ENCODE measurements at places on chromosomes 1 and 21. TPM values are rescaled to one million over a fixed set of nuclear protein-coding genes. Genes with fewer than 3 reads are reported as not detected.
A peak's percentile ranks its signal among the peaks of the same experiment; 100 is the strongest.

The GSTM1 gene
- total RNA-seq, result not detected

The LCE6A gene
- not detected for total RNA-seq

The RPE65 gene
- total RNA-seq, result not detected

The RIPPLY3 gene
- under 0.01 TPM for total RNA-seq

The MSH4 gene
- 0.43 TPM for total RNA-seq

The CLDN17 gene
- not detected for total RNA-seq

The PIGR gene
- total RNA-seq, result not detected

The PTAFR gene
- total RNA-seq, result under 0.01 TPM

The SPATA21 gene
- not detected for total RNA-seq

The MAP1LC3C gene
- total RNA-seq, result under 0.01 TPM

The GJC2 gene
- total RNA-seq, result 3.9 TPM

The ANKRD34A gene
- total RNA-seq, result 1.6 TPM

The PTPN7 gene
- not detected for total RNA-seq

DNA sequence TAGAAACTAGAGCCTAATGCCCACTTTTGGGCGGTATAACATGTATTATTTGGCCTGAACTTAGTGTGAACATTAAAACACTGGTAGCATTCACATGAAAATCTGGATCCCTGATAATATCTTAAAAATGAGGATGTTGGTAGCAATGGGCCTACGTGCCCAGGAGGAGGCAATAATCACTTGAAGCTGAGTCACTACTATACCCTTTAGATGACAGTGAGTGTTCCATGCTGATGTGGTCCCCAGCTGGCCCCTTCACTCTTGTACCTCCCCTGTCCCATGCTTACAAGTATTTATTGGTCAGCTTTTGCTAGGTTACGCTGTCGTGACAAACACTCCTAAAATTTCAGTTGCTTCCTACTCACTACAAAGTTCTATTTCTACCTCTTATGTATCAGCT, 23.0 kb upstream of the POU2F1 start:
- DNase-seq, result no peak

GRCh38 chr21:33069994-33070743, at the start of gene OLIG1:
OLIG1 (plus strand) TSS chr21:33070141; CDS start chr21:33070247, 106 bp downstream.
- DNase-seq, result peak; percentile 4

DNA sequence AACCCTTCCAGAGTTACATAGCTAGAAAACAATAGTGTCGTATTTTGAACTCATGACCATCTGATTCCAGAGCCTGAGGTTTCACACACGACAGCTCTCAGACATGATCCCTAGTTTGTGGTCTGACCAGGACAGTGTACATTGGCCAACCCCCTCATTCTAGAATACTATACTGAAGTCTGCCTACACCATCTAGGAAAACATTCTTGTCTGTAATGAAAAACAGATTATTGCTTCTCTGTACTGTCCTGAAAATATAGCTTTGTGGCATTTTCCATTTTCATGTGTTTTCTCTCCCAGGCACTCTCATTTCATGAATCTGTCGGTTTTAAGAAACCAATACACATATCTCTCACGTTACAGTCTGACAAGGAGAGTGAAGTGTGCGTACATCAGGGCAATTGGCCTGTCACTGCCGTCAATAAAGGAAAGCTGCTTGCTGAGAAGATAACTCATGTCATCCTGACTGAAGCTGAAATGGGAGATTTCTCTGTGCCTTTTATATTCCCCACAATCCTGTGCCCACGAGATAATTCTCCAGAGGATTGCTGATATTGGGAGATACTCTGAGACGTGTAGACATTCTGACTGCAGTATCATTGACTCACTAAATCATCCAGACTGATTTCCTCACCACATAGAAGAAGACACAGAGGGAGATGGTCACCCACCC, 585.6 kb downstream of the PLPP3 start:
- no peak for DNase-seq

DNA sequence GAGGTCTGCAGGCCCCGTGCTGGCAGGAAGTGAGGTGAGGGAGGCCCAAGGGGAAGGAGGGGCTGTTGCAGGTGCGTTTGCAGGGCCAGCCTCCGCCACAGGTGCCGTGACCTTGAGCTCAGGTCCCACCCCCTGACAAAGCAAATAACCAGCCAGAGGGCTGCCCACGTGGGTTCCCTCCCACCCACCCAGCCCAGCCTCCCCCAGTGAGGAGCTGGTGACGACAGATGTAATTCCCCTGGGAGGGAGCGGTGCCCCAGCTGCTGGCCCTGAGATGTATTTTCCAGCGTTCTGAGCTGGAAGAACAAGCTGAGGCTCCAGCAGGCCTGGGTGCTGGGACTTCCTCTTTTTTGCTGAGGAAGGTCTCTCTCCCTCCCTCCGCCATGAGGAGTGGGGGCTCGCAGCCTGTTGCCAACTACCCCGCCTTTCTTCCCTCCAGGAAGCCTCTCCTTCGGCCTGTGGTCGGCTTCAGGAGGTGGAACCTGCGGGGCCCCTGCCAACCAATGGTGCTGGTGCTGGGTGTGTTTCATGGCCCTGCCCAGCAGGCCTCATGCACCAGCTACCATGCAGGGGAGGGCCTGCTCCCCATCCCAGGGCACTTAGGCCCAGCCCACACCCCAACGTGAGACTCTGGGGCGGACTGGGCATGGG, 153.2 kb downstream of the PRDM16 start:
- no peak for DNase-seq

DNA sequence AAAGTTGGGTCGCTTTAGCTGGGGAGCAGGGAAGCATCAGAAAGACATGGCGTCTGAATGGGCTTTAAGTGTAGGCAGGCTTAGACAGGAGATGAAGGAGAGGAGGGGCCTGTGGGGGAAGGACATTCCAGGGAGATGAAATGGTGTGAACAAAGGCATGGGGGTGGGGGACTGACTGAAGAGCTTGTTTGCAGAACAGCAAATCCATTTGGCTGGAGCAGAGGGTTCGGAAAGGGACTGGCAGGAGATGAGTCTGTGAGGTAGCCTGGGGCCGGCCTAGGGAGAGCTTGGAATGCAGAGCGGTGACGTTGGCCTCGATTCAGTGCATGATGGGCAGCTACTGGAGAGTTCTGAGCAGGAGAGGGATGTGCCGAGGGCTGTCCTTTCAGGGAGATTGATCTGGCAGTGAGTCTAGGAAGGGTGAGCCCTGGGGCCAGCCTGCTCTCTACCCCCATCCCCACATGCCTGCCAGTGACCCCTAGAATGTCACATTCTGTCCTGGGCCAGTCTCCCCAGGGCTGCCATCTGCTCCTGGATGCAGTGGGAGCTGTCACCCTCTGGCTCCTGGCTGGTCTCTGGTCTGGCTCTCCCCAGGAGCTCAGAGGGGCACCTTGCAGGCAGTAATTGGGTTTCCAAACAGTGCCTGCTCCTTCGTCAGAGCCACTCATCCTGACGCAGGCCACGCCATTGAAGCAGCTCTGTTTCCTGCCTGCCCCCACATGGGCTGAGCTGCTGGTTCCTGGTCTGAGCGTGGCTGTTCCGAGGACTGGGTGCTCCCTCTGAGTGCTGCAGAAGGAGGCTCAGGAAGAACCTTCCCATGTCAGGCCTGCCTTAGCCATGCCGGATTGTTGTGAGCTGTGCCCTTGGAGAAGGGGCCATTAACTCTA, 22.3 kb upstream of the TMEM222 start:
- peak; percentile 97 for DNase-seq

- no peak for DNase-seq
These were observed 54.7 kb upstream of the ABCG1 start for GRCh38 chr21:42164064-42164789.

GRCh38 chr1:165234149-165234548, 122.4 kb downstream of the LMX1A start:
- no peak for DNase-seq

DNA sequence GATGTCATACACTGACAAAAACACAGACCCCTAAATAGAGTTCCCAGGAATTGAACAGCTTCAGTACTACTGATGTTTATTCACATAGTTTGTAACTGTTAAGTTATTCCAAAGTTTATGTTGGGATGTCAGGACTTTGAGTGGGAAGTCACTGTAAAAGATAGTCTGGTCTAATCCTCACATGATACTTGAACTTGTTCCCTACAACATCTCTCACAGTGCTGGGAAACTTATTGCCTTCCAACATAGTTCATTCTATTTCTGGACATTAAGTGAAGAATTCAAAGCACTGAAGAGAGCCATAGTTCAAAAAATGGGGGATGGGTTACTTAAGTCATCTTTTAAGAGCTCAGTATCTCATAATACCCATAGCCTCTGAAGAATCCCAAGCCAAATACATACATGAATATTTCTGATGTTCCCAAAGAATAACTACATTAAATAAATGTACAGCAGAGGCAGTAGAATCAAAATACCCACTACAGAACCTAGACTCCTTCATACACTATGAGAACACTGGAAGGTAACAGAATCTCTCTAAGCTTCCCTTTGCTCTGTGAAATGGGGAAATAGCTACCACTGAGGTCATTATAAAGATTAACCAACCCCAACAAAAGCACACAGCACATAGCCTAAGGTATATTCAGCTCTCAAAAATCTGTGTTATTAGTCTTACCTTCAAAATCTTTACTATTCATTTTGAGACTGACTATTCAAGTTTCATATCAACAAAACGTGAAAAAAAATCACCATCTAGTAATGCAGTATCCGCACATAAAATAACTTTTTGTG, 81.4 kb downstream of the ESRRG start:
- DNase-seq, result no peak

DNA sequence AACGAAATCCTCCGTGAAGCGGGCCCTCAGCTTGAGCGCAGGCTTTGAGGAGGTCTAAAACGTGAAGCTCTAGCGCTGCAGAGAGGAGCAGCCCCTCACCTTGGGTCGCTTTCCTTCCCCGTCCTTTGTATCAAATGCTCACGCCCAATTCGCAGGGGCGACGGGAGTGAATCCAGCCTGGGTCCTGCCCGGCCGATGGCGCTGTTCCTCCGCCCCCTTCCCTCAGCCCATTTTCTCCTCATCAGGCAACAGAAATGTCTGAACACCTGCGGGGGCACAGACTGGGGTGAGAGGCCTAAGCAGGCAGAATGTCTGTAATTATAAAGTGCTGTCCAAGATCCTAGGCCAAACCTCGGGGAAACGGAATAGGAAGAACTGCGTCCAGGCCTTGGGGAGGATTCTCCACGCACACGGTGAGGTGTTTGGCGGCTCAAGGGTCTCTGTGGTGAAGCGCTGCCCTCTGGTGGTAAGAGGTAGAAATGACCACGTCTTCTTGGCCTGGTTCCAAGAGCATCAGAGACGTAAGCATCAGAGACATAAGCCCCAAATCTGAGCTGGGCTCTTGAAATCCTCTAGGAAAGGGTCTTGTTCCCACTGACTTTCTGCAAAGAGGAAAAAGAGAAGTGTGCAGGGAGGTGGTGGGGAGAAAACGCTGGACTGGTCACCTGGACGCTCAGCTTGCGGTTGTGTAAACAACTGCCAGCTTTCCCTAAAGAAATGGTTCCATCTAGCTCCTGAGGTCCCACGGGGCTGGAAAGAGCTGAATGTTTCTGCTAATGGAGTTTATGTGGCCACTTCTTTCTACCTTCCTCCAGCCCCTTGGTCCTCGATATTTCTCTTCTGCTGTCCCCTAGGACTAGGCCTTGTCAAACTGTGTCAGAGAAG, 92.1 kb upstream of the CD53 start:
- DNase-seq, result peak; percentile 70

DNA sequence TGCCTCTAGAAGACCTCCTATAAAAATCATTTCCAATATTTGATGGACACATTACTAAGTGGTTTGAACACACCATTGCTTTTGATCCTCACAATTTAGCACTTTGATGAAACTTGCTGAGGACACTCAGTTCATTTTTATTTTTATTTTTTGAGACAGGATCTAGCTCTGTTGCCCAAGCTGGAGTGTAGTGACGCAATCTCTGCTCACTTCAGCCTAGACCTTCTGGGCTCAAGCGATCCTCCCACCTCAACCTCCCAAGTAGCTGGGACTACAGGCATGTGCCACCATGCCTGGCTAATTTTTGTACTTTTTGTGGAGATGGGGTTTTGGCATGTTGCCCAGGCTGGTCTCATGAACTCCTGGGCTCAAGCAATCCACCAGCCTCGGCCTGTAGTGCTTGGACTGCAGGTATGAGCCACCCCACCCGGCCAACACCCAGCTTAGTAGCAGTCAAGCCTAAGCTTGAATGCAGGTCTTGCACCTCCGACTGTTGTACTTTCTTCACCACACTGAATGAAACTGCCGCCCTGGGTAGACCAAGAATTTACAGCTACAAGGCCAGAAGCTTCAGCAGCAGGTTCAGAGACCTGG, 24.8 kb upstream of the ATP2B4 start:
- DNase-seq, result no peak

DNA sequence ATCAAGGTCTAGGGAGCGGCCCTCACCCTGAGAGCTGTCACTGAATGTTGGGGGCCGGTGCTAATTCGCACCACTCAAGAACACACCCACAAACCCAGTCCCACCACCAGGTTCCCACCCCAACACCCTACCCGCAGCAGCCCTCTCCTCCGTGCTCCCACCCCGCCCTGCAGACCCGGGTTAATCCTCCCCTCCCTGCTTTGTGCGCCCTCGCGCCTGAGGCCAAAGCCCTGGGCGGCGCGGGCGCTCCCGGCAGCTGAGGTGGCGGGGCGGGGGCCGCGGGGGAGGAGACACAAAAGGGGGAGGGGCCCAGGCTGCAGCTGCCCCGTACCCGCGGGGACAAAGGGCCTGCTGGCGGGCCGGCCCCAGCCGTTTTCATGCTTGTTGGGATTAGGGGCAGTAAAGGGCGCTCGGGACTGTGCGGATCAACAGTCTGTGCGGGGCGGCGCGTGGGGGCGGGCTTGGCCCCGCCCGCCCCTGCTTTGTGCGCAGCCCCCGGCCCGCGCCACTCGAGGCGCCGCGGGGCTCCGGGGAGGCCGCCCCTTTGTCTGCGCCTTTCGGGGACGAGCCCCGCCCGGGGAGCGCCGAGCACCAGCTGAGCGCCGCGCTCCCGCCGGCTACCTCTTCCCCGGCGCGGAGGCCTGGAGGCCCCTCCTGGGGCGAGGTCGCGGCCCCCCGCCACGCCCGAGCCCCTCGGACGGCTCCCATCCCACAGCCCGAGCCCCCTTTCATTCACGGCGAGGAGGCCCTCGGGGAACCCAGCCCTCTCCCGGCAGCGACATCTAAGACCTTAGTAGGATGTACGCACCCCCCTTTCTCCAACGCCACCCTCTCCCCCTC, 10.9 kb downstream of the C1orf216 start:
- DNase-seq, result no peak

GRCh38 chr1:37325010-37325409, 149.4 kb upstream of the ZC3H12A start:
- DNase-seq, result no peak

GRCh38 chr1:24981631-24982005, 51.5 kb upstream of the RUNX3 start:
- no peak for DNase-seq
